ENCODE measurements at places on chromosomes 4 and X. TPM values are rescaled to one million over a fixed set of nuclear protein-coding genes. Genes with fewer than 3 reads are reported as not detected.
A peak's percentile ranks its signal among the peaks of the same experiment; 100 is the strongest.

DNA sequence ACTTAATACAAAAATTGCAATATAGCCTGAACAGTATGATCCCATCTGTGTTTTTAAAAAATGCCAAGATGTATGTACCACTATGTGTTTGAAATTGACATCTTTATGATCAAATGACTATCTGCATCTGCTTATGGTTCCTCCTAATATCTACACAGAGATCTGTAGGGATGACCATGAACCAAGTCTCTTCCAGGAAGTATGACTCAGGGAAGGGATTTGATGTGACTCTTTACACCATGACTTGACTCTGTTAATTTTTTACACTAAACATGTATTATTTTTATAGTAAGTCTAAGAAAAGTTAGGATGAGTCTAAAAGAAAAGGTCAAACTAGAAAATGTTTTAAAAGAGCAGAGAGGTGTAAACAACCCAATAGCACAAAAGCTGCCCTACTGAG, 164.0 kb downstream of the SH3KBP1 start:
- peaks cover 43% of the 10 kb centered on the region for H3K4me1 ChIP-seq
- no peak for DNase-seq
- no peaks in the 10 kb centered on the region for H3K27me3 ChIP-seq
- peaks cover 2% of the 10 kb centered on the region for H3K36me3 ChIP-seq
- peak overlapping the region; percentile 68 for H3K27ac ChIP-seq
- no peak overlapping the region for H3K4me3 ChIP-seq

SMIM31 gene
- total RNA-seq = not detected

HTRA3 gene
- not detected for total RNA-seq

GRCh38 chr4:3708103-3708510, 58.1 kb upstream of the ADRA2C start:
- H3K36me3 ChIP-seq = no peaks in the 10 kb centered on the region
- no peak for DNase-seq
- no peaks in the 10 kb centered on the region for H3K27me3 ChIP-seq
- no peak overlapping the region for H3K4me3 ChIP-seq

DNA sequence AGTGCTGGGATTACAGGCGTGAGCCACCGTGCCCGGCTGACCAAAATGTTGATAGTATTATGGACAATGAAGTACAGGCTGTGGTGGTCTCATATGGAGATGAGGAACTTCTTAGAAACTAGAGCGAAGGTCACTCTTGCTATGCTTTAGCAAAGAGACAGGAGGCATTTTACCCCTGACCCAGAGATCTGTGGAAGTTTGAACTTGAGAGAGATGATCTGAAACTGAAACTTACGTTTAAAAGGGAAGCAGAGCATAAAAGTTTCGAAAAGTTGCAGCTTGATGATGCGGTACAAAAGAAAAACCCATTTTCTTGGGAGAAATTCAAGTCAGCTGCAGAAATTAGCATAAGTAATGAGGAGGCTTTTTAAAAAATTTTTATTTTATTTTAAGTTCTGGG, 8.5 kb upstream of the CTAG2 start:
- DNase-seq = no peak
- no peaks in the 10 kb centered on the region for H3K4me1 ChIP-seq
- no peaks in the 10 kb centered on the region for H3K27me3 ChIP-seq
- H3K36me3 ChIP-seq = no peaks in the 10 kb centered on the region
- H3K27ac ChIP-seq = no peak overlapping the region

UCP1 gene
- total RNA-seq = not detected

DNA sequence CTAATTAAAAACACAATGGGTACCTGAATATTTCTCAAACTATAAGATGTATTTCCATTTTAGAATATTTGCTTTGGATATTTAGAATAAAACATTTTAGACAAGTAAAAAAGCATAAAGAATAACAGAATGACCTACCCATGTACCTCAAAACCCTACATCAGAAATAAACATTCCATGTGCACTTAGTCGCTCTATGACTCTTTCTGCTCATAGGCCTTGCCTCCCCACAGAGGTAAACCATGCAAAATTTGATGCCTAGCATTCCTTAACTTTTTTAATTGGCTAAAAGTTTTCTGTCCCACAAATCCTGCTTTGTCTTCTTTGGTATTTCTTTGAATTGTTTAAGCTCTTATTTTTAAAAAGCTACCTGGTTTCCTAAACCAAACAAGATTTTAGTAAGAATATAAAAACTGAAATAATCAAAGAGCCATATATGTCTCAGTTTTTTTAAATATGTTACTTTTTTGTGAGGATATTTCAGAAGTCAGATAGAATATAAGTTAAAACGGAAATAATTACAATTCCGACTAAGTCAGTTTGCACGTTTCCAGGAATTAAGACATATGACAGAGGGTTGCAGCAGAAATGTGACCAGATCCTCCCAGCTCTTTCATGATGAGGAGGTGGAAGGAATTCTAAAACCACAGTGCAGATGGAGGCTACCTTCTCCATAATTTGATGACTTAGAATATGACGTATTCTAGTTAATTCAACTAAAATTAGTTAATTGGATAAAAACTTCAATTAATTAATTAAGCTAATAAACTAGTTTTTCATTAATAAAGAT, 102.5 kb downstream of the FIP1L1 start:
- H3K4me3 ChIP-seq = no peak overlapping the region
- no peak for DNase-seq
- no peaks in the 10 kb centered on the region for H3K36me3 ChIP-seq
- peaks cover 46% of the 10 kb centered on the region for H3K27me3 ChIP-seq
- no peak overlapping the region for H3K27ac ChIP-seq
- no peaks in the 10 kb centered on the region for H3K4me1 ChIP-seq

SASH3 gene
- 166 TPM for total RNA-seq

GRCh38 chr4:37138019-37138653, 106.4 kb upstream of the NWD2 start:
- no peak overlapping the region for H3K27ac ChIP-seq
- no peaks in the 10 kb centered on the region for H3K27me3 ChIP-seq
- peaks cover 9% of the 10 kb centered on the region for H3K4me1 ChIP-seq
- no peak for DNase-seq
- no peak overlapping the region for H3K4me3 ChIP-seq
- no peaks in the 10 kb centered on the region for H3K36me3 ChIP-seq

DNA sequence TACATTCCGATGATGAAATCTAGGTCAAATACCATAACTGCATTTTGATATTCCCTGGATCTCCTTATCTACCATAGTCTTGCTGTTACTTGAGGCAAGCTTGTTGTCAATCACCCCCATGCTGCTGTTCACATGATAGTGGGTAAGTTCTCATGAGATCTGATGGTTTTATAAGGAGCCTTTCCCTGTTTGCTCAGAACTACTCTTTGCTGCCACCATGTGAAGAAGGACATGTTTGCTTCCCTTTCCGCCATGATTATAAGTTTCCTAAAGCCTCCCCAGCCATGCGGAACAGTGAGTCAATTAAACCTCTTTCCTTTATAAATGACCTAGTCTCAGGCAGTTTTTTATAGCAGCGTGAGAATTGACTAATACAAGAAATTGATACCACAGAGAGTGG, 432.0 kb downstream of the GLUD2 start:
- H3K4me1 ChIP-seq = no peaks in the 10 kb centered on the region
- H3K36me3 ChIP-seq = no peaks in the 10 kb centered on the region
- H3K27me3 ChIP-seq = peaks cover 12% of the 10 kb centered on the region
- DNase-seq = no peak

PAGE5 gene
- total RNA-seq = not detected

- H3K4me3 ChIP-seq = no peak overlapping the region
- DNase-seq = no peak
- no peaks in the 10 kb centered on the region for H3K27me3 ChIP-seq
Measured at GRCh38 chrX:144648788-144649187, 598.5 kb upstream of the SPANXN1 start.

DNA sequence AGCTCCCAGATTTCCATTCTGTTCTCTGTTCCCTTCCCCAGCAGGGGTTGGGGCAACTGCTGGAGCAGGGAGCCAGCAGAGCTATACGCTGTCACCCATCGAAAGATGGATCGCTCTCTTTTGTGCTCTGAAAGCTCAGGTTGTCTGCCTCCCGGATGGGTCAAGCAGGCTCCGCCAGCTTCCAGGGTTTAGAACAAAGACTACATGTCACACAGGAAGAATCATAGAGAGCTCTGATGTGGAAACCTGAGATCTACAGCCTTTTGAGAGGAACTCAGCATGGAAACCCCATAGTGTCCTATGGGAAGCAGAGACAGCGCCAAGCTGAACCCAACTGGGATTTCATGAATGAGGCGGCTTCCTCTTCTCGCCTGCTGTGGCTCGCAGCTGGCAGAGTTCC, 205.4 kb downstream of the HS3ST1 start:
- no peak overlapping the region for H3K27ac ChIP-seq
- DNase-seq = no peak
- H3K36me3 ChIP-seq = no peaks in the 10 kb centered on the region
- H3K4me1 ChIP-seq = no peaks in the 10 kb centered on the region
- no peak overlapping the region for H3K4me3 ChIP-seq

GRCh38 chrX:37686996-37687395, 1.4 kb downstream of the XK start:
- DNase-seq = no peak
- no peaks in the 10 kb centered on the region for H3K36me3 ChIP-seq
- no peak overlapping the region for H3K4me3 ChIP-seq
- peaks cover 10% of the 10 kb centered on the region for H3K27me3 ChIP-seq
- H3K4me1 ChIP-seq = no peaks in the 10 kb centered on the region

- no peak for DNase-seq
- peaks cover 6% of the 10 kb centered on the region for H3K36me3 ChIP-seq
- no peak overlapping the region for H3K4me3 ChIP-seq
Measured at GRCh38 chr4:1243451-1244080, 5.4 kb downstream of the CTBP1 start.

ATP10D gene
- total RNA-seq = 3.0 TPM

ATOH1 gene
- not detected for total RNA-seq

- H3K27ac ChIP-seq = no peak overlapping the region
- no peaks in the 10 kb centered on the region for H3K4me1 ChIP-seq
Measured at GRCh38 chrX:70293621-70294020, 3.7 kb downstream of the KIF4A start.

EDA gene
- 2.2 TPM for total RNA-seq

GRCh38 chr4:71426381-71427042, 87.7 kb downstream of the SLC4A4 start:
- DNase-seq = no peak
- no peaks in the 10 kb centered on the region for H3K4me1 ChIP-seq
- H3K36me3 ChIP-seq = no peaks in the 10 kb centered on the region
- no peak overlapping the region for H3K27ac ChIP-seq

GRCh38 chrX:24242649-24243175, 71.2 kb downstream of the SUPT20HL2 start:
- H3K36me3 ChIP-seq = no peaks in the 10 kb centered on the region
- no peak overlapping the region for H3K4me3 ChIP-seq
- DNase-seq = no peak
- H3K27ac ChIP-seq = no peak overlapping the region
- H3K27me3 ChIP-seq = peaks cover 30% of the 10 kb centered on the region
- H3K4me1 ChIP-seq = peaks cover 8% of the 10 kb centered on the region

GRCh38 chr4:150056569-150056968, 21.7 kb upstream of the DCLK2 start:
- H3K27me3 ChIP-seq = peaks cover 10% of the 10 kb centered on the region
- no peak overlapping the region for H3K27ac ChIP-seq
- H3K4me3 ChIP-seq = no peak overlapping the region
- DNase-seq = no peak

TMPRSS11E gene
- not detected for total RNA-seq

Data from activated T-cell treated with anti-CD3 and anti-CD28 coated beads, Interleukin-2, amount 50 U/mL, for 72 hours (primary cell).